ENCODE measurements at places on chromosomes 1 and 21. TPM values are rescaled to one million over a fixed set of nuclear protein-coding genes. Genes with fewer than 3 reads are reported as not detected.

DNA sequence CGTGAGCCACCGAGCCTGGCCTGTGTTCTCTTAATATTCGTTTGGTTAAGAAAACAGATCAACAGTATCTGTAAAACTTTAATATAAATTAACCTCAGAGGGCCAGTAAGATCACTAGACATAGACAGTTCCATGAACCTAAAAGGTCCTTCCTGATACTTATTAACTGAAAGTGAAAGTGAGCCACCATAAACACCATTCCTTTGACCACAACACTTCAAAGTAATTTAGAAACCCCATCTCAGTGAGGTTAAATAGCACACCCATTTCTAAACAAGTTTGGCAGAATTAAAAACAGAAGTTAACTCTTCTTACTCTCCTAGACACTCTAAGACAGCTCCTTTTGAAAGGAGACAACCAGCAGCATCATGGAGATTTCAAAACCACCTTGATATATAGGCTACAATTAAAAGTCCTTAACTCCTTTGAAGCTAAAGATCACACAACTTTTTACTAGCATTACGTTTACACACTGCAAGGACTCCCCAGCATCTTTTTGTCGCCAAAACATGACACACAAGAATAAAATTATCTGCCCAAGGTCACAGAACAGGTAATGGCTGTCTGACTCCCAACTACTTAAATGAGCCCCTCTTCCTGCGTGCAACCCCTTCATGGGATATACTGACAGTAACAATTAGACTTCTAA, 2.2 kb downstream of the RNF19B start:
- DNase-seq = no peak

DNA sequence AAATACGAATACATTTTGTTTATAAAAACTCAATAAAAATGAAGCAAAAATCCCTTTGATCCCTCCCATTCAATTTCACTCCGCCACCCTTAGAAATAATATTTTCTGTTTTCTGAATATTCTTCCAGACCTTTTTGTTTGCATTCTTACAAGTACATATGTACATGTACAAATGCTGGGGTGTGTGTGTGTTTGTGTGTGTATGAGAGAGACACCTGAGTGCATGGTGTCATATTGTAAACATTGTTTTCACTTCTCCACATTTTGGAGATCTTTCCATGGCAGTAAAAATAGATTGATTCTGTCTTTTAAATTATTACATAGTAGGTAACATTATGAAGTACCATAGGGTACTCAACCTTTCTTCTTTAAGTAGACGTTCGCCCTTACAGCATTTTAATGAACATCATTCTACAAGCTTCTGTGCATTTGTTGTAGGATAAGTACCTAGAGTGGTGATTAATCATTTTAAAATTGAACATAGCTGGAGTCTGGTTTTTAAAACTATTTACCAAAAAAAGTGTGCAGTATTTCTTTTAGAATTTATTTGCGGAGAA, 1.3 kb upstream of the MPC2 start:
- peak; percentile 9 for DNase-seq

- DNase-seq = no peak
Measured at GRCh38 chr1:96510391-96510790, 211.2 kb upstream of the PTBP2 start.

GRCh38 chr1:55689800-55690199, 474.6 kb upstream of the USP24 start:
- DNase-seq = no peak

DNA sequence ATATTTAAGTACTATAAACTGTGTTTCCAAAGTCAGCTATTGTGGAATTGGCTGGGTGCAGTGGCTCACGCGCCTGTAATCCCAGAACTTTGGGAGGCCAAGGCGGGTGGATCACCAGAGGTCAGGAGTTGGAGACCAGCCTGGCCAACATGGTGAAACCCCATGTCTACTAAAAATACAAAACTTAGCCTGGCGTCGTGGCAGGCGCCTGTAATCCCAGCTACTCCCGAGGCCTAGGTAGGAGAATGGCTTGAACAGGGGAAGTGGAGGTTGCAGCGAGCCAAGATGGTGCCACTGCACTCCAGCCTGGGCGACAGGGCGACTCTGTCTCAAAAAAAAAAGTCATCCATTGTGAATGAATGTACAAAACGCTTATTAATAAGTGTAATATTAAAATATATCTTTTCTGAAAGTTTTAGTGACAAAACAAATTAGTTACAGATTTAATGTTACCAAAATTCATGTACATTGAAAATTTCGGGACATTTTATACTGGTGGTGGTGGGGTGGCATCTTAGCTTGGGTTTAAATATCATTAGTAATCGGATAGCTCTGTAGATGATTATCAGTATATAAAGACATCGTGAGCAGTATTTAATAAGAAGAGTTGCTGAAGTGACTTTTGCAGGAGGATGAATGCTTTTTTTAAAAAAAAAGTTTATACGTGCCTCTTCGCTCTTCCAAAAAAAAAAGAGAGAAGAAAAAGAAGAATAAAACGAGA, 503 bp upstream of the SRSF11 start:
- no peak for DNase-seq

DNA sequence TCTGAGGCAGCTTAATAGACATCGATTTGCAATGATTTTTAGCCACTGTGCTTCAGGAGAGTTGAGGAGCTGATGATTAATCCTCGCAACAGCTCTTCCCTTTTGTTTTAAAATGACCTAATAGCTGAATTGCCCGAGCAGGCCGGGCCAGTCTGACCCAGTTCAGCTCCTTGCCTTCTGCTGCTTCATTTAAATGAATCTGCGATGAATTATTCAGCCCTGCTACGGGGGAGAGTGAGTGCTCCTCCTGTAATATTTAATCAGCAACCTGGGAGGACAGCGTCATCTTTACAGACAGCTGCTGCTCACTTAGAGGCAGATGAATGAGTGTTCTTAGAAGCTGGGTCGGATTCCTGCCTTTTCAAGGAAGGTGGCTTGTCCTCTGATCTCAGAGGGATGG, 325.1 kb downstream of the CAMTA1 start:
- no peak for DNase-seq

- DNase-seq = no peak
Measured at GRCh38 chr1:192867180-192867579, 58.3 kb downstream of the RGS2 start.

- no peak for DNase-seq
Measured at GRCh38 chr1:174075245-174075692, 53.1 kb upstream of the RC3H1 start.

DNA sequence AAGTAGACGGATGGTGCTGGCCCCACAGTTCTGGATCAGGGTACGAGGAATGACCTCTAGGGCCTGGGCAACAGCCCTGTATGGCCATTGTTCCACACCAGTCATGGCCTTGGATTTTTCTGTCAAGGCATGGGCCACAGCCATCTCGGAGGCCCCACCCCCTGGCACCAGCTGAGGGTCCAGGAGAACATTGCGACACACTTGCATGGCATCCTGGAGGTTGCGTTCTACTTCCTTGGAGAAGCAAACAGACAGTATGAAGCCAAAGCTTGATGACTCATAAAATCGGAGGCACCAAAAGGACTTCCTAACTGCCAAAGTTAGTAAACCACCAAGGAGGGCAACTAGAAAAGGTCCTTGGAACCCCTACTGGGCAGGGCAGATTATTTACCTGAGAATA, 11.9 kb upstream of the VHLL start:
- DNase-seq = no peak

DNA sequence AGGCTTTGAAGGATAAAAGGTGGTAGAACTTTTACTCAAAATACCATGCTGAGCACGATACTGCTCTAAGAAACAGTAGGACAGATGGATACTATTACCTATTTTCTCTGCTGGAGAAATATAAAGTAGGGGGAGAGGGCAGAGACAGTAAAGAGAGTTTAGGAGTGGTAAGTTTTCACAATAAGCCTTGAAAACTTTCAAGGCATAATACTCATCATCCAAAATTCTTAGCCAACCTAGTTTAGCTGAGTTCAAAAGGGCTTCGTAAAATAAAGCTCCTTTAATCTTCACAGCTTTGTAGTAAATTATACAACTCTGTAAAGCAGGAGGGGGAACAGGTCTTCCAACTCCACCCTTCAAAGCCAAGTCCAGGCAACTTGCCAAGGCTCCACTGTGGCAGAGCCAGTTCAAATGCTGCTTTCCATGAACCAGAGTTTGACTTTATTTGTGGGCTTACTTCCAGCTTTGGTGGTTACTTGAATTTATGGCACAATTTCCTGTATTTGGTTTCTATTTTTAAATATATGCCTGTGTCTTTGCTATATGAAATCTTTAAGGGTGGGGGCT, 15.5 kb downstream of the TEX38 start:
- DNase-seq = no peak

- no peak for DNase-seq
Measured at GRCh38 chr1:100353071-100353801, 930 bp downstream of the CDC14A start.

DNA sequence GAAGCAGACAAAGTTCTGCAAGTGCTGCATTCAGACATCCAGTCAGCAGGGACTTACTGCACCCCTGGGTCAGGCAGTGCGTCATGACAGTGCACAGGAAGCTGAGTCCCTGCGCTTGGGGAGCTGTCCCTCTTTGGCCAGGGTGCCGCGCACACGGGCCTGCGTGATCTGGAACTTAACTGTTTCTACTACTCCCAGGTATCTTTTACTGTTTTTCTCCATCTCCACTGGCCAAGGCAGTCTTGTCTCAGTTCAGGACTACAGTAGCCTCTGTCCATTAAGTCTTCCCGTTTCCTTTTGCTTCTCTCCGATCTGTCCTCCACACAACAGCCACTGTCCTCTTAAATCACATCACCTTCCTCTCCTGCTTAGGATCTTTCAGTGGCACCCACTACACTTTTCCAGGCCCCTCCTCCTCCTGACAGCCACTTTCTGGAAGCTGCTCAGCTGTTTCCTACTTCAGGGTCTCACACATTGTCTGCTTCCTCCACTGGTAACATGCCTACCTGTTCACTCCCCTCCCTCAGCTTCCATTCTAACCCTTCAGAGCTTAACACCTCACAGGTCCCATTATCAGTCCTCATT, 15.9 kb downstream of the ERRFI1 start:
- no peak for DNase-seq

GRCh38 chr1:53600001-53600400, 139.0 kb downstream of the GLIS1 start:
- no peak for DNase-seq

- no peak for DNase-seq
Measured at GRCh38 chr1:110643879-110644472, 30.8 kb downstream of the KCNA3 start.

DNA sequence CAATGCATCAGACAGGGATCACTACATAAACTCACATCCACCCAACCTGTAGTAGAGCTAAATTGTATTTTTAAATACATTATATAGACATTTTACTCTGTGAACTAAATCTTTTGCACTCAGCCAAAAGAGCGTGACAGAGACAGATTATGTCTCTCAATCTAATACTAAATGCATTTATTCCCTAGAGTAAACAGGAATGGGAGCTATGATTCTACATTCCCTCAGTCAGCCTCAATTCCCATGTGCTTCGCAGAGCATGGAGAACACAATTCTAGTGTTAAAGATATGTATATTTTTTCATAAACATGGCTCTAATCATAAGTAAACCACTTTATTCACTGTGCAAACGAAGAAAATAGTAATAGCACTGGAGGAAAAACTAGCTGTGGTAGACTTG, 16.5 kb downstream of the PIGK start:
- no peak for DNase-seq

DNA sequence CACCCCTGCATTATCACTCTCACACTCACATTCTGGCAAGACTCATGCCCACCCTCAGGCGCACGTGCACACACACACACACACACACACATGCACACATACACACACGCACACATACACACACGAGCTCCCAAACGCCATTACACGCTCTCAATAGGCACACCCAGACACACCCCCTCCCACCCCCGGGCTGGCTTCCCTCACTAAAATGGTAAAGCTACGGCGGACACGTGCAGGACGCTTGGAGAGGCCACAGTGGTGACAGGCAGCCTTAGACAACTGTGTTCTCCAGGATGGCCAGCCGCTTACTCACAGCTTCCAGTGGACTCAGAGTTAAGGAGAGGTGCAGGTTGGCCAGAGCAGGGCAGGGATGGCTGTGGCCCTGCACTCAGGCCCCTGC, 10.1 kb downstream of the MATN1 start:
- DNase-seq = no peak

DNA sequence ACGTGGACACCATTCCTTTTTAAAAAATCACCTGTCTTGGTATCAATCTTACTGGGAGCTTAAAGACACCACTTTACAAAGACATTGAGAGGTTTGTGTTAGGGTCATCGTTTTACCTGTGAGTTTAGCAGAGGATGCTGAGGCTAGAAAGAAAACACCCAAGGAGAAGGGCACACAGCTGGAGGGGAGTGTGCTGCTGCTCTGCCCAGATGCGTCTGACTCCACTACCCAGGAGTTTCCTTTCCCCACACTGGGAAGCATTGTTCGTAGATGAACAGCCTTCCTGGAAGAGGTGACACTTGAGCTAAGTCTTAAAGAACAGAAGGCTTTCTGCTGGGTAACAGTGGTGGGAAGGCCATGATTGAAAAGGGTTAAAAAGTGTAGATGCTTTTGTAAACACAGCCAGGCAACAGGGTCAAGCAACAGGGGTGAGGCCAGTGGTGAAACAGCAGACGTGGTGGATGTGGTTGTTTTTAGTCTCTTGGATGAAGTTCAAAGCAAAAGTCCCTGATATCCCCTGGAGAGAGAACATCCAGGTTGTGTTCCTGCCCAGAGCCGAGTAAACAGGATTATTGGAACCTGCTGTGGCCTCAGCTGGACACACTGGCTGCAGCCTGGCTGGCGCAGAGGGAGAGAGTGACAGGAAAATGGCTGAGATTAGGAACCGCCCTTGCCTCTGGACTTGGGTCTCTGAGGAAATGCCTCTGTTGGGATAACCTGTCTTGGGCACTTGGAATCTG, 198.6 kb upstream of the JUN start:
- no peak for DNase-seq

DNA sequence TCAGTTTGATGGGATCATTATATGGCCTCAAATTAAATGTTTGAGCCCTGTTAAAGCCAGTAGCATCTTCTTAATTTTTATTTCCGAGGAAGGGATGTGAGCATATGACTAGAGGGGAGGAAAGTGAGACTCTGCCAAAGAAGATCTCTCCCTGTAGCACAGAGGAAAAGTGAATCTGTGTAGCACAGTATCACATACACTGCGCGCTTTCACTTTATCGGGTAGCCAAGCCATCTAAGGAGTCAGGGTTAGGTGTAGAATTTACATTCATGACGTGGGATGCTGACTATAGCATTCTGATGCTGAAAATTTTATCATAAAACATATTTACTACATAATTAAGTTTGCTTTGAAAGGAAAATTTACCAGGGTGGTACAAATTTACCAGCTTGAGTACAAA, 24.0 kb downstream of the LRRC8D start:
- DNase-seq = no peak

- DNase-seq = no peak
Measured at GRCh38 chr1:231053493-231054162, 13.6 kb upstream of the FAM89A start.

- no peak for DNase-seq
Measured at GRCh38 chr1:6594977-6595740, 7.5 kb downstream of the KLHL21 start.

GRCh38 chr1:22745669-22746585, 35.3 kb downstream of the EPHB2 start:
- DNase-seq = peak; percentile 66

Gene RORC
- not detected for polyA plus RNA-seq

Gene IL10
- polyA plus RNA-seq = not detected

Gene KCNQ4
- 0.24 TPM for polyA plus RNA-seq

Gene LRRC8B
- 3.2 TPM for polyA plus RNA-seq

Gene CD48
- not detected for polyA plus RNA-seq

Gene DCDC2B
- polyA plus RNA-seq = not detected

Gene THEM5
- not detected for polyA plus RNA-seq

Gene MTR
- 6.2 TPM for polyA plus RNA-seq

Gene ATP1A2
- polyA plus RNA-seq = not detected

Measured in A549 (cell line).